Panc1 (cell line): ENCODE measurements at places on chromosomes 1 and 21. TPM values are rescaled to one million over a fixed set of nuclear protein-coding genes. Genes with fewer than 3 reads are reported as not detected.
A peak's percentile ranks its signal among the peaks of the same experiment; 100 is the strongest.

The LRRIQ3 gene
- total RNA-seq, result 0.85 TPM

- H3K4me3 ChIP-seq, result no peak overlapping the region
- no peaks in the 10 kb centered on the region for H3K27me3 ChIP-seq
- H3K27ac ChIP-seq, result peak overlapping the region; percentile 99
- peak; percentile 66 for DNase-seq
- H3K4me1 ChIP-seq, result peaks cover 6% of the 10 kb centered on the region
These were observed 59.2 kb downstream of the ABCA4 start for GRCh38 chr1:94061513-94062443.

DNA sequence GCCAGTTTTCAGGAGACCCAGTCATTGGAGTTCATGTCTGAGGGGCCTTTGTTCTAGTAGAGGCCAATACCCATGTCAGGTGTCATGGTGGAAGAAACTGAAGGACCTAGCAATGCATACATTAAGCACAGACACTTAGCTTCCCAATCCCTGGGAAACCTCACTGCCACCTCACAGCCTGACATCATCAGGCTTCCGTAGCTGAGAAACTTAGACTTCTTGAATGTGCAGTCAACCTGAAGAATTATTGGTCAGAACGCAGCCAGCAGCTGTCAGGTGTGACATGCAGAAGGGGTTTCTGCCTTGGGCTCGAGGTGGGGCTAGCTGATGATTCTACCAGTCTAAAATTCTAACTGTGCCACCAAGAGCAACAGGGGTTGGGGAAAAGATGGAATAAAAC lies 1.9 kb upstream of the ITPKB start:
- no peak overlapping the region for H3K27ac ChIP-seq
- no peak for DNase-seq
- H3K36me3 ChIP-seq, result no peaks in the 10 kb centered on the region
- 0 out of 2 replicates have a peak, but pooled peaks cover 4% of the 10 kb centered on the region for H3K27me3 ChIP-seq
- no peaks in the 10 kb centered on the region for H3K4me1 ChIP-seq
- H3K4me3 ChIP-seq, result no peak overlapping the region

The SH2D1B gene
- not detected for total RNA-seq

- H3K27ac ChIP-seq, result no peak overlapping the region
- no peaks in the 10 kb centered on the region for H3K4me1 ChIP-seq
- H3K27me3 ChIP-seq, result no peaks in the 10 kb centered on the region
- DNase-seq, result no peak
These were observed 32.1 kb downstream of the IL12RB2 start for GRCh38 chr1:67339623-67340343.

GRCh38 chr1:44377925-44378784 lies 23.1 kb upstream of the ERI3 start:
- no peaks in the 10 kb centered on the region for H3K4me1 ChIP-seq
- H3K27me3 ChIP-seq, result no peaks in the 10 kb centered on the region
- no peak overlapping the region for H3K27ac ChIP-seq
- H3K4me3 ChIP-seq, result no peak overlapping the region

DNA sequence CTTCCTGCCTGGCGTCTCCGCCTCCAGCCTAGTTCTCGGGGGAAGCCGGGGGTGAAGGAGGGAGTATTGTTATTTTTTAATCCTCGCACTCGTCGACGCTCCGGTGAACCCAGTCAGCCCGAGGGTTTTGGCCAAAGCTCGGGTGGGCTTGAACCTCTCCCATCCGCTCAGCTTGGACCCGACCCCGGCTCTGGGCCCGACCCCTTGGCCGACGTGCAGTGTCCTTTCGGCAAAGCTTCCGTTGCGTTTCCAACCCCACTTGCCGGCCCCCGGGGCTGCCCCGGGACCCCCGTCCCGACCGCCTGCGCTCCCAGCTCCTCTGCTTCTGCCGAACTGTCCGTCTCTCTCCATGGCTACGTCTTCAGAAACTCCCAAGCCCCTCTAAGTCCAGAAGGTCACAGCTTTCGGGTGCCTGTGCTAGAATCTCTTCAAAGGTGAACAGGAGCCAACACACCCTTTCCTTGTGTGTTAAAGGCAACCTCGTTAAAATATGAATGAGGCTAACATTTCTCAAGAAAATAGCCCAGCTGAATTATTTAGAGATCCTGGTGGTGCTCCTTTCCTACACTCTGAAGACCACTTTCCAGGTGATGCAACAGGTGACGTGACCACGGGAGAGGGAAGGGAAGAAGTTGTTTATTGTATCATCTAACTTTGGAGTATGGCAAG lies 647 bp downstream of the DESI2 start:
- H3K4me1 ChIP-seq, result peaks cover 28% of the 10 kb centered on the region
- peak overlapping the region; percentile 91 for H3K4me3 ChIP-seq
- H3K27ac ChIP-seq, result peak overlapping the region; percentile 93
- H3K27me3 ChIP-seq, result no peaks in the 10 kb centered on the region

GRCh38 chr1:12496154-12496961 lies 121.7 kb downstream of the DHRS3 start:
- H3K4me3 ChIP-seq, result no peak overlapping the region
- DNase-seq, result no peak
- H3K27me3 ChIP-seq, result no peaks in the 10 kb centered on the region
- peak overlapping the region; percentile 69; the same call in 1 of the 2 replicates for H3K27ac ChIP-seq
- H3K4me1 ChIP-seq, result peaks cover 8% of the 10 kb centered on the region

DNA sequence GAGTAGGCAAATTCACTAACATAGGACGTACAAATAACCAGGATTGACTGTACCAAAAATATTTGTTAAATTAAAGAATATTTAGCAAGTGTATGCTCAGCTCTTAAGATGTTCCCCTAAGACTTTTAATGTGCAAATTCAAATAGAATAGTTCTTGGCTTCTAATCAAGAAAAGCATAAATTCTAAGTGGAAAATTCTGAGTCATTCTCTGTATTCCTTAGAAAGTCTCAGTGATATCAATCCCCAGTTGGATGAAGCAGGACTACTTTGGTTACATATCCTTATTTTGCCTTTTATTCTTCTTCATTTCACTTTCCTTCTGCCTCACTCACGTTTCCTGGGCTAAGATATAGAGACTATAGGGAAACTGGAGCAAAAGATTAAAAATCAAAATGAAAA lies 130.2 kb downstream of the IFI44 start:
- DNase-seq, result no peak
- H3K27ac ChIP-seq, result no peak overlapping the region
- no peaks in the 10 kb centered on the region for H3K27me3 ChIP-seq

- H3K27ac ChIP-seq, result no peak overlapping the region
- H3K4me3 ChIP-seq, result no peak overlapping the region
- DNase-seq, result no peak
- no peaks in the 10 kb centered on the region for H3K27me3 ChIP-seq
These were observed 45.5 kb downstream of the UTP25 start for GRCh38 chr1:209873067-209873799.

GRCh38 chr21:31913182-31913608 lies 40.4 kb downstream of the HUNK start:
- no peak overlapping the region for H3K27ac ChIP-seq
- no peak for DNase-seq
- H3K36me3 ChIP-seq, result no peaks in the 10 kb centered on the region
- no peak overlapping the region for H3K4me3 ChIP-seq

DNA sequence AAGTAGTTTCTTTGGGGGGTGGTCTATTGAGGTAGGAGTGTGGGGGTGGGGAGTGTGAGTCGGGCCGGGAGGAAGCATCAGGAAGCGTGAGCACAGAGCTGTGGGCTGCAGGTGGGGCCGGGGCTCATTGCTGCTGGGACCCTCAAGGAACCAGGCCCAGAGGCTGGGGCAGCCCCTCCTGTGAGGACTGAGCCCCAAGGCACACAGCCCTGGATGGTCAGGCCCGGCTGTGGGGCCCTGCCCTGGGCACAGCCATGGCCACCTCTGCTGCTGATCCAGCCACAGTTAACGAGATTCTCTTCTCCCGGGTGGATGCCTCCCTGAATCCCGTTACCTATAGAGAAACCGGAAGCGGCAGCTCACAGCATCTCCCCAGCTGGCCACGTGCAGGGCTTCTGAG lies 22.9 kb upstream of the SUMO3 start:
- DNase-seq, result no peak
- no peaks in the 10 kb centered on the region for H3K27me3 ChIP-seq
- no peaks in the 10 kb centered on the region for H3K36me3 ChIP-seq
- no peak overlapping the region for H3K27ac ChIP-seq
- no peak overlapping the region for H3K4me3 ChIP-seq

- H3K27me3 ChIP-seq, result no peaks in the 10 kb centered on the region
- no peak for DNase-seq
- no peak overlapping the region for H3K4me3 ChIP-seq
- H3K4me1 ChIP-seq, result peaks cover 6% of the 10 kb centered on the region
These were observed 21.1 kb downstream of the TTC39A start for GRCh38 chr1:51309291-51309690.

DNA sequence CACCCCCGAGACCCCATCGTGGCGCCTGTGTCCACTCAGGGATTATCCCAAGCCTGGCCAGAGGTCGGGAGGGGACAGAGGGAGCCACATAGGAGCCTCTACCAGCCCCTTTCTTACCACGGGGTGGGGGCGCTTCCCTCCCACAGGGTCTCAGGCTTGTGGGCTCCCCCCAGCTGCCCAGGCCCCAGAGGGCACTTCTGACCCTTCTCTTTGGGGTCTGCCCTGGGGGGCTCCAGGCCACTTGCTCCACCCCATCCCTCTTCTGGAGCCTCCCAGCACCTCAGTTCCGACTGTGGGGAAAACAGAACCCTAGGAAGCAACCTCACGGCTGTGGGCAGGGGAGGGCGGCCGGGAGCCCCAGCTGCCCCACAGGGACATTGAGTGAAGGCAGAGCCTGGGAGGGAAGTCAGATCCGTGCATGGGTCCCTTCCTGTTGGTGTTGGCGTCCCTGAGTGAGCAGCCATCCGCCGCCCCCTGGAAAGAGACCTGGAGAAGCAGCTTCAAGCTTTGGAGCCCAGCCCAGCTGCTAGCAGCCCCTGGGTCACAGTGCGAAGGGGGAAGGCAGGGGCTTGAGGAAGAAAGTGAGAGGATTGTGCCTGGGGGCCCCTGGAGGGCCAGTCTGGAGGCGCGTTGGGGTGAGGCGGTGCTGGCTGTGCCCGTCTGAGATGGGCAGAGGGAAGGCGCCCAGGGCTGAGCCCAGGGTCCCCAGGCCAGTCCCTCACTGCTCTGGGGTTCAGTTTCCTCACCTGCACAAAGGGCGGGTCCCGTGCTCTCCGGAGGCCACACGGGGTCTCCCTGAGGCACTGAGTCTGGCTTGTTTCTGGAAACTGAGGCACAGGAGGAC lies 22.1 kb downstream of the RRP1 start:
- H3K4me1 ChIP-seq, result peaks cover 18% of the 10 kb centered on the region
- H3K36me3 ChIP-seq, result no peaks in the 10 kb centered on the region
- DNase-seq, result no peak
- no peak overlapping the region for H3K27ac ChIP-seq
- H3K4me3 ChIP-seq, result peak overlapping the region; percentile 35

GRCh38 chr1:72942008-72942407 lies 659.7 kb upstream of the NEGR1 start:
- no peak for DNase-seq
- H3K27me3 ChIP-seq, result no peaks in the 10 kb centered on the region
- no peaks in the 10 kb centered on the region for H3K36me3 ChIP-seq
- no peak overlapping the region for H3K4me3 ChIP-seq

- H3K36me3 ChIP-seq, result no peaks in the 10 kb centered on the region
- peak overlapping the region; percentile 5 for H3K27ac ChIP-seq
- DNase-seq, result no peak
- no peaks in the 10 kb centered on the region for H3K27me3 ChIP-seq
These were observed 245.3 kb downstream of the SLC45A1 start for GRCh38 chr1:8562881-8563865.
